Stimulated activated CD4-positive, alpha-beta T cell treated with anti-CD3 and anti-CD28 coated beads, Interleukin-1b, Interleukin-23, amount 100 ng/mL, for 4 hours (primary cell): ENCODE measurements at places on chromosomes 5 and 9.
A peak's percentile ranks its signal among the peaks of the same experiment; 100 is the strongest.

DNA sequence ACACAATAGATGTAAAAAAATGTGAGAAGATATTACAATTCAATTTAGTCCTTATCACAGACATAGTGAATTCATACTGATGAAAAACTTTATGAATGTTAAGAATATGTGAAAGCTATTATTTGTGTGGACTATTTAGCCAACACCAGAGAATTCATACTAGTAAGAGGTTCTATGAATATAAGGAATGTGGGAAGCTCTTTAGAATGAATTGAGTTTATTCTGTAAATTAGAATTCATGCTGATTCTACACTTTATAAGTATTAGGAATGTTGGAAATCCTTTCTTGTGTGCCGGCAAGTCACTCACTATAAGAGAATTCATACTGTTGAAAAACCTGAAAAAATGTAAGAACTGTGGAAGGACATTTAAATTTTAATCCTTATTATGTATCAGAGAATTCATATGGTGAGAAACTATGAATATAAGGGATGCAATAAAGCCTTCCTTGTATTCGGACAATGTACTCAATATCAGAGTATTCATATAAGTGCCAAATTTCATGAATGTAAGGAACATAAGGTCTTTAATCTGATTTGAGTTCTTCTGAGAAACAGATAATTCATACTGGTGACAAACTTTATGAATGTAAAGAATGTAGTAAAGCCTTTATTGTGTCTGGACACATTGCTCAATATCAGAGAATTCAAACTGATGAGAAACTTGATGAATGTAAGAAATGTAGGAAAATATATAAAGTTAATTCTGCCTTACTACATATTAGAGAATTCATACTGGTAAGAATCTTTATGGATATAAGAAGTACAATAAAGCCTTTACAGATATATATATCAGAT is 21.6 kb upstream of the PCDHA1 start:
- no peak for DNase-seq

- DNase-seq: peak; percentile 49
These were observed 11.8 kb upstream of the EXOC3 start for GRCh38 chr5:431001-431710.

DNA sequence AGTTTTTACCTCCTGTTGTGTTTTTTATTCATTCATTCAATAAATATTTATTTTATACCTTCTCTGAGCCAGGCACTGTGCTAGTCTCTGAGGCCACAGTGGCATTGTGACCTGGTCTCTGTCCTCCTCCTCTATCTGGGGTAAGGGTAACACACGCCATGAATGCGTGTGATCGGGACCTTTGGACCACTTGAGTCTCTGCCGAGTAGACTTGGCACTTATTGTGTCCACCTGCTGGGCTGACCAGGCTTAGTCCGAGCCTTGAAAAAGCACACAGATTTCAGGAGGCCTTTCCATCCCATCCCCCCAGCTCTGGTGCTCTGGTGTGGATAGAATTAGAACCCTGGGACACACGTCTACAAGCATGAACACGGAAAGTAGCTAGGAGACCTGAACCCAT is 58.7 kb downstream of the ERGIC1 start:
- no peak for DNase-seq

DNA sequence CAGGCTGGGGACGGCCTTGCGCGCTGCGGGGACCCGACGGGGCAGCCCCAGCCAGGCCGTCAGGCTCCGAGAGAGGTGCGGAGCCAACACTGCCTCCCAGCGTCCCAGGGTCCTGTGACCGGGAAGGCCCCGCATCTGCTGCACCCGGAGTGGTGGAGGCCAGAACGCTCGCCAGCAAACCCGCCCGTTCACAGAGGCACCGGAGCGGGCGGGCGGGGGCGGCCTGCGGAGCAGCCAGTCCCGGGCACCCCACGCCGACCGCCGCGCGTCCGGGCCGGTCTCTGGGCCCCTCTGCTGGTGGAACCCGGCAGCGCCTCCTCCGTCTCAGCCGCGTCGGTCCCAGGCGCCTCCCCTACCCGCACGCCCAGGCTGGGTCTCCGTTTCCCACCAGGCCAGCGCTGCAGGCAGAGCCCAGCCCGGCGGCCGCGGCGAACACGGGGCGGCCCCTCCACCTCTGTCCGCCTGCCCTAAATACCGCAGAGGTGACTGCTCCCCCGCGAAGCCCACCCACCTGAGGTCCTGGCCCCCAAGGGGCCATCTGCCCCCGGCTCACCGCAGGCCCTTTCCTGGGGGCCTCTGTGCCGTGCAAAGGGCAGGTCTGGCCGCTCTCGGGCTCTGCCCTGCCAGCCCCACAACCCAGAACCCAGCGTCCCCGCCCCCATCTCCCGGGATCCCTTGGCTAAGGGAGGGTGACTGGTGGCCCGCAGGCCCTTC is 15.9 kb downstream of the EXD3 start:
- peak; percentile 63 for DNase-seq

GRCh38 chr9:3793971-3794383 is 268.2 kb upstream of the RFX3 start:
- DNase-seq: no peak
